ENCODE measurements at places on chromosomes 6 and 20.

DNA sequence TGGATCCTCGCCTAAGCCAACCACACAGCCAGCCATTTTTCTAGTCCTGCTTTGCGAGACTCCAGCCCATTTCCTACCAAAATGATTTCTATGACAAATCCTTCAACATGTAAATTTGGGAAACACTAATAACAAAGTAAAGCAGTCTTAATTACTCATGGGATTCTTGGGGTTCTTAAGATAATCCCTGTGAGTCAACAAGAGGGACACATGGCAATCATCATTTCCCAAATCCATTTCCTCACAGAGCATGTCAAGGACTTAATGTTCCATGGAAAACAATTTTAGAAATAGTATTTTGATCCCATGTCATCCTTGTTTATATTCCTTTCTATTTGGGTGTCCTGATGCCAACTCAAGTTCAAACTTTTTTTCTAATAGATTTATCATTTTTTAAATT lies 322.7 kb upstream of the NOX3 start:
- no peak for DNase-seq

- no peak for DNase-seq
These were observed 739 bp downstream of the CTSZ start for GRCh38 chr20:59006167-59006863.

GRCh38 chr6:125094563-125094962 lies 59.0 kb upstream of the TPD52L1 start:
- DNase-seq = no peak

GRCh38 chr6:75344455-75344854 lies 59.9 kb upstream of the TMEM30A start:
- no peak for DNase-seq

DNA sequence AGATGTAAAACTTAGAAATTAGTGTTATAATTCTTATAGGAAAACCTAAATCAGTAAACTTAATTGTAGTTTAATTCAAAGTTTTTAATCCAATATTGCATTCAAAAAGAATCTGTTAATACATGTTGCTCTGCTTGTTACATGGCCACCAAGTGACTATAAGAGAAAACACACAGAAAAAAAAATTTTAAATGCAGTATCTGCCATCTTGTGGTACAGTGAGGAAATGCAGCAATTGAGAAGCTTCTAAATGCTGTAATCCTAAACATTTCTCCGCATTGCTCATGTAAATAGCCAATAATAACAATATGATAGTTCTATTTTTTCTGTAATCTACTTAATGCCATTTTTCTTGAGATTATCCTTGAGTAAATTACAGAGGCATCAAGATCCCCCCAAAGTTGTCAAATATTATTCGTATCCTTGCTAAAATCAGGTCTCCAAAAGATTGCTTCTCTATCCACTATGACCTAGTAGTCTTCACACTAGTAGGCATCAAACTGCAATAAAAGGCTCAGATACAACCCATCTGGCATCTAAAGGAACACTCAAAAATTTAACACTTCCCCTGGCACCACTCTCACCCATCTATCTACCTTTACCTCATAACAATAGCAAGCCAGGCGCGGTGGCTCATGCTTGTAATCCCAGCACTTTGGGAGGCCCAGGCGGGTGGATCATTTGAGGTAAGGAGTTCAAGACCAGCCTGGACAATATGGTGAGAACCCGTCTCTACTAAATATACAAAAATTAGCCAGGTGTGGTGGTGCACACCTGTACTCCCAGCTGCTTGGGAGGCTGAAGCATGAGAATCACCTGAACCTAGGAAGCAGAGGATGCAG lies 34.6 kb downstream of the HDAC2 start:
- DNase-seq = peak; percentile 55
